Cardiac septum (tissue), 1 donor: ENCODE measurements at places on chromosomes 12 and 14. TPM values are rescaled to one million over a fixed set of nuclear protein-coding genes. Genes with fewer than 3 reads are reported as not detected.

GRCh38 chr12:112357214-112357613 lies 25.0 kb downstream of the HECTD4 start:
- no peak for DNase-seq

DNA sequence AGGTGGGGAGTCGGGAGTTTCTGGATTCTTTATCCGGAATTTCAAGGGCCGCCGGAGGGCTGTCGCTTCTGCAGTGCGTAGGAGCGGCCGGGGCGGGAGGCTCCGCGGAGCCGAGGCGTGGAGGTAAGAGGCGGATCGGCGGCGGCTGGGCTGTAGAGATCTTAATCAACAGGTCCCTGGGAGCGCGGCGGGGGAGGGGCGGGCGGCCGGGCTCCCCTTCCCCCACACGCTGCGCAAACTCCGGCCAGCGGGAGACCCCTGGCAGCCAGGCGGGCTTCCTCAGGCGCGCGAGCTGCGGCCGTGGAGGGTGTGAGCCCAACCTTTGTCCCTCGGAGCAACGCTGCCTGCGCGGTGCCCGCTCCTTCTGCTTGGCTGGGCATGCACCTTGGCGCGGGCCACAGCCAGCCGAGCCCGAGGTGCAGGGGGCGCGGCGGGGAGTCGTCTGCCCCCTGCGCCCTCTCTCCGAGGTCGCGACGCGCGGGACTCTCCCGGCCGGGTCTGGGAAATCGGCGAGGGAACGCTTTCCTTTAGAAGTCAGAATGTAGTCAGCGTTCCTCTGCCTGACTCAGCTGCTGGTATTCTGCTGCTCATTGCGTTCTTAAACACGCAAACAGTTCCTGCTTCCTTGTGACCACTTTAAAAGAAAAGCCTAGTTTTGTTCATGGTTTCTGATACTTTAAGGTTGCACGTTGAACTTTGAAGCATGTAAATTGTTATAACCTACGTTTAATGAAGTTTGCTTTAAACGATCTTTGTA lies at the start of gene PALS1:
Gene PALS1 (plus strand): TSS at position 25 of the 757 bp plus-strand sequence. CDS start 37,736 bp downstream, outside the sequence.
- no peak for DNase-seq

- peak; percentile 92 for DNase-seq
These were observed 386 bp downstream of the HDAC7 start for GRCh38 chr12:47819138-47819895.

DNA sequence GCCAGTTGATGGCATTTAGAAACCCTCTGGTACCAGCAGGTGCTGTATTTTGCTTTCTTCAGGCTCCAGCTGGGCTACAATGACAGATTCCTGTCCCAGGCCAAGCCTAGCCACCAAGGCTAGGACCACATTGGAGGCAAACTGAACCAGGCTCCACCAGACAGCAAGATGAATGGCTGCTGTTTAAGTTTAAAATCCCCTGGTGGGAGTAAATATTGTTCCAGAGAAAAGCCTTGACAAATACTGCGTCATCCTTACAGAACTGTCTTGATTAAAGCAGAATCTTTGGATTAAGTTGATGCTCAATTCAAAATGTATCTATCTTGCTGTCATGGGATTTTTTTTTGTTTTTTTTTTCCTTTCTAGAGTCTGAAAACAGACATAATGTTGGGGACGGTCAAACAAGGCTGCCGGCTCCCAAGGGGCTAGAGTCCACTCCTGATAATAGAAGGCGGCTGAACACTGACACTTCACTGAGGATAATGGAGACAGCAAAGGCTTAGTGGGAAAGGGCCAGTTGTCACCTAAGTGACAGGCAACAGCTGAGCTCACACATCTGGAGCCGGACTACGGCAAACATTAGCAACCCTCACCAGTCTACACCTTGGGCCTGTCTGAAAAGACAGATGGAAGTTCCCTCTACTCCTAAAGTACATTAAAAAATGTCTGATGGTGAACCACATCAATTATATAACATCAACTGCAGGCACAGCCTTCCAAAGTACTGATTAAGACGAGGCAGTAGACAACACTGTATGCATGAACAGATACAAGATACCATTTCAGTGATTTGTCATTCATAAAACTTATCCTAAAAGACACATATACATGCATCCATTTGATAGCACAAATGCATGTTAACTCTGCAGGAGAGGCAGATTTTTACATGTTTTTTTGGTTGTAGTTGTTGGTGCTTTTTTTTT lies 1.7 kb downstream of the PRICKLE1 start:
- no peak for DNase-seq

DNA sequence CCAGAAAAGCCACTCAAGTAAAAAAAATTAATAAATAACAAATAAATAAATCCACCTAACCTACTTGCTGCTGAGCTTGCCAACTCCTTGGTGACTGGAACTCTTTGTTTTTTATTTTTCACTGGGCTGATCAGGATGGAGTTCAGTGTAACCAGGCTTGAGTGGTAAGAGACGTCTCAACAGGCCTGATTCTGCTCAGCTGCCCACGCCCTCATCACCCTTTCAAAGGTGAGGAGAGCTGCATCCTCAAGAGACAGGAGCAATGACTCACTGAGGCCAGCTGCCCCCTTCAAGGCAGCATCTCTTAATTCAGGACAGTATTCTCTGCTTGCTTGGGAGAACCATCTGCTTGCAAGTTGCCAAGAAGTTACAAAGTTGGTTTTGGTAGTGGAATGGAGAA lies 111.9 kb upstream of the CPM start:
- no peak for DNase-seq

IAPP gene
- total RNA-seq = not detected

FGD4 gene
- total RNA-seq = 19.4 TPM
